ENCODE measurements at places on chromosomes 7 and 10. TPM values are rescaled to one million over a fixed set of nuclear protein-coding genes. Genes with fewer than 3 reads are reported as not detected.

ECHDC3 gene
- 11.0 TPM for polyA plus RNA-seq

ASB4 gene
- 0.10 TPM for polyA plus RNA-seq

CPEB3 gene
- polyA plus RNA-seq, result 3.3 TPM

PPIF gene
- 66.9 TPM for polyA plus RNA-seq

PNLIPRP3 gene
- not detected for polyA plus RNA-seq

ZNF727 gene
- 0.32 TPM for polyA plus RNA-seq

STEAP4 gene
- 0.23 TPM for polyA plus RNA-seq

CTAGE8 gene
- polyA plus RNA-seq, result 12.3 TPM

NXPH1 gene
- polyA plus RNA-seq, result 0.25 TPM

PLEKHS1 gene
- 0.38 TPM for polyA plus RNA-seq

FBXL13 gene
- polyA plus RNA-seq, result 4.3 TPM

HABP2 gene
- polyA plus RNA-seq, result 0.52 TPM

KCND2 gene
- 2.9 TPM for polyA plus RNA-seq

CALHM1 gene
- polyA plus RNA-seq, result 0.05 TPM

NEUROG3 gene
- polyA plus RNA-seq, result not detected

NT5C3A gene
- polyA plus RNA-seq, result 49.7 TPM

P4HA1 gene
- 95.2 TPM for polyA plus RNA-seq

NPC1L1 gene
- 2.3 TPM for polyA plus RNA-seq

ZPBP gene
- 0.90 TPM for polyA plus RNA-seq

GHRHR gene
- polyA plus RNA-seq, result 0.33 TPM

ATRNL1 gene
- 27.8 TPM for polyA plus RNA-seq

GPR141 gene
- not detected for polyA plus RNA-seq

ZNF33A gene
- polyA plus RNA-seq, result 70.9 TPM

EPDR1 gene
- 20.2 TPM for polyA plus RNA-seq

EIF3A gene
- 205 TPM for polyA plus RNA-seq

H2BK1 gene
- not detected for polyA plus RNA-seq

GATA3 gene
- polyA plus RNA-seq, result 82.7 TPM

CD36 gene
- 32.9 TPM for polyA plus RNA-seq

NODAL gene
- polyA plus RNA-seq, result 0.67 TPM

LLCFC1 gene
- polyA plus RNA-seq, result 1.5 TPM

GOLGA7B gene
- polyA plus RNA-seq, result 1.2 TPM

FAM171A1 gene
- 93.2 TPM for polyA plus RNA-seq

SP8 gene
- polyA plus RNA-seq, result not detected

PDZD7 gene
- 3.3 TPM for polyA plus RNA-seq

All from left kidney (tissue), 8 donors.